Globus pallidus (tissue), 1 donor: ENCODE measurements at places on chromosomes 7 and 10.

DNA sequence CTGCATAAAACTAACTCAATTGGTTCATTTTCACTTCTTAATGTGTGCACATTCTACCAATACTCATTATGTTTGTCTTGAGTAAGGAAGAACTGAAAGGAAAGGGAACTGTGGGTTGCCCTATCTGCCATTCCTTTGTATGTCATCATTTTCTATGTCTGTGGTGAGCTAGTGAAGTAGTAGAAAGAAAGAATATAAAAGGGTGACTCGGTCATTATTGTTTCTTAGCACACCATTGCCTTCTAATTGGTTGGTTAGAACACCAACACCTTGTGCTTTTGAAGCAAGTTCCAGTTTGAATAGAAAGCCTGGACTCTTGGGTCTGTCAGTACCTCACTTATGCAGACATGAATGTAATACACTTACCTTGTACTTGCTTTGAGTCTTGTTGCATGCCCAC, 64.3 kb upstream of the MDFIC start:
- DNase-seq = no peak

DNA sequence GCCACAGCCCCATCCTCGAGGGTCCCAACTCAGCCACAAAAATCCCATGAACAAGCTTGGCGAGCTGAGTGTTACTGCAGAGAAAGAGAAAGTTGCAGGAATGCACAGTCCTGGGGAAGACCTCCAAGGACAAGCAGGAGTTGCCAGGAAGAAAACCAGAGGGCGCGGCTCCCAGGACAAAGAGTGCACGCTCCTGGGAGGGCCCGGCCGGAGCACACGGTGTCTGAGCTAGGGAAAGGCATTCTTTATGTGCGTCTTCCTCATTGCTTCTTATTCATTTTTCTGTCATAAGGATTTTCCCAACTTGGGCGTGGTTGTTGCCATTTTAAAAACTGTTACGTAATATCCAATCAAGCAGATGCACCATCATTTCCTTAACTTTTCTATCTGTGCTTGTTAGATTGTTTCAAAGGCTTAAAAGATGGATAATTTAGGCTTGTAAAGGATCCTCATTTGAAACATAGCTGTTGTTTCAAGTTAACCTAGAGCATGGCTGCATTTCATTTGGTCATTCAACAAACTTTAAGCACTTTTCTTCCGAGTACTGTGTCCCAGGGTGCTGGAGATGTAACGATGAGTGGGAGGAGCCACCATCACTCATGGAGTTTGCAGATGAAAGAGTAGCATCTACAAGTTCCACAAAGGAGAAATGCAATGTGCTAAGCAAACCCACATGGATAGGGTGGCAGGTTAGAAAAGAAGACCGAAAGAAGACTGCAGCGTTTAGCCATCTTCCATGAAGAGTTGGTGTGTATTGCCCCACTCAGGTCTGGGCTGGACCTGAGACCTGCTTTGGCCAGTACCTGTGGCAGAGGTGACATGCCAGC, 5.6 kb upstream of the CNPY1 start:
- no peak for DNase-seq

DNA sequence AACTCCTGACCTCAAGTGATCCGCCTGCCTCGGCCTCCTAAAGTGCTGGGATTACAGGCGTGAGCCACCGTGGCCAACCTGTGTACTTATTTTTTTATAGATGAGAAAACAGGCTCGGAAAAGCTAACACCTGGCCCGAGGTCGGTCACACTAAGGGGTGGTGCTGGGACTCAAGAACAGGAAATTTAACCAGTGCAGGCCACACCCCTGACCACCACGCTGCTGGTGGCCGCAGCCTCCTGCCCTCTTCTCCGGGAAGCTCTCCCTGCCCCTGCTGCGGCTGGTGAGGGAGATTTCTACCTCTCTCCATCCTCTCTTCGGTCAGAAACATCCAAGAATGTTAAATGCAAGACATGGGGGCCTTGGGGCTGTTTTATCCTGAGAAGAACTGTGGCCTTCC, 63.2 kb downstream of the TNRC18 start:
- DNase-seq = no peak

- peak; percentile 44 for DNase-seq
These were observed 177.9 kb upstream of the PLXDC2 start for GRCh38 chr10:19638182-19638895.

- no peak for DNase-seq
These were observed 38.0 kb upstream of the TMEM196 start for GRCh38 chr7:19811386-19811785.

- DNase-seq = no peak
These were observed 57.4 kb downstream of the ZNF783 start for GRCh38 chr7:149319376-149319775.

DNA sequence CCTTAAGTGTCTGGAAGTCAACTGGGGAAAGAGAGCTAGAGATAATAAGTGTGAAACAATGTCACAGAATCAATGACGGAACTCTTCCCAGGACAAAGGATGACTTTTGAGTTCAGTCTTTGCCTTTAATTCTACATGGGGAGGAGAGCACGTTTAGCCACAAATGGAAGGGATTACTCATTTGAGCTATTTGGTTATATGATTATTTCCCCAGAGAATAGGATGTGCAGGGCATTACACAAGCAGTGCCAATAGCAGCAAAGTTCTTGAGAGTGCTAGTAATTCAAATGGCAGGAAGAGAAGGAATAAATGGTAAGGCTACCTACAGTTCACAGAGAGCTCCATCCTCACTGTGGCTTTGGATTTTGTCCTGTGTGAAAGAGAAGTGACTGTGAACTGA, 6.0 kb downstream of the EGFR start:
- DNase-seq = no peak

DNA sequence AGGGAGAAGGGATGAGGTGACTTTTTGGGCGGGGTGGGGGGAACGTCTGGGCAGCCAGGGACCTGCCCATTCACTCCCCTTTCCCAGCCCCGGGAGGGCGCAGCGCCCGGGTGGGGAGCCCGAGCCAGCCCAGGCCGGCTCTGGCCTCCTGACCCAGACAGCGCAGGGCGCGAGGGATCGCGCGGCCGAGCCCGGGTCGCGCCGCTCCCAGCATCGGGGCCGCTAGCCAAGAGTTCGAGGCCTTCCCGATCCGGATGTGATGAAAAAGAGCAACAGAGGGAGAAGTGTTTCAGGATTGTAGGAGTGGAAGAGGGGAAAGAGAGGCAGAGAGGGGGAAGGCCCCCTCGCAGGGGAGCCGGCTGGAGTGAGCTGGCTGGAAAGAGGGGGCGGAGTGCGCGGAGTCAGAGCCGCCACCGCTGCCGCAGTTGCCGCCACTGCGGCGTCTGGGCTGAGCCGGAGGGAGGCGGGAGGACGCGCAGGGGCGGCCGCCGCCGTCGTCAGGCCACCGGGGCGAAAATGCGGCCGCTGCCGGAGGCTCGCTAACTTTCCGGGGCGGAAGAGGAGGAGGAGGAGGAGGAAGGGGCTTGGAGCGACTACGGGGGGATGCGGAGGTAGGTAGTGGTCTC, at the start of gene MDFIC:
Gene MDFIC, plus strand, starts transcription at position 69 of the 626 bp plus-strand sequence. CDS start 940 bp downstream, outside the sequence.
- DNase-seq = no peak

GRCh38 chr7:44196450-44196872, 4.3 kb upstream of the YKT6 start:
- DNase-seq = peak; percentile 39

DNA sequence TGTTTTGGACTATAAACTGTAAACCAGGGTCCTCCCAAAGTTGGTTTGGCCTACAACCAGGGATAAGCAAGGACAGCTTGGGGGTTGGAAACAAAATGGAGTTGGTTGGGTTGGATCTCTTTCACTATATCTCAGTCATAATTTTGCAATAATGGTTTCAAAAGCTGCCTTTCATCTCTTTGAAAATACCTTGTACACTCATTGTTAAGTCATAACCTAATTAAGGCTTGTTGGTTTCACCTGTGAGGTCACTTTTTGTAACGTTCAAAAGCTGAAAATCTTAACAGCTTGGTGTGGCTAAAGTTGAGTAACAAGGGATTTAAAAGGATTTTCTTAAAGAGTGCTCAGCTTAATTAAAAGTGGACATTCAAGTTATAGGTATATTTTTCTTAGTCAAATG, 476.1 kb downstream of the IPMK start:
- no peak for DNase-seq

DNA sequence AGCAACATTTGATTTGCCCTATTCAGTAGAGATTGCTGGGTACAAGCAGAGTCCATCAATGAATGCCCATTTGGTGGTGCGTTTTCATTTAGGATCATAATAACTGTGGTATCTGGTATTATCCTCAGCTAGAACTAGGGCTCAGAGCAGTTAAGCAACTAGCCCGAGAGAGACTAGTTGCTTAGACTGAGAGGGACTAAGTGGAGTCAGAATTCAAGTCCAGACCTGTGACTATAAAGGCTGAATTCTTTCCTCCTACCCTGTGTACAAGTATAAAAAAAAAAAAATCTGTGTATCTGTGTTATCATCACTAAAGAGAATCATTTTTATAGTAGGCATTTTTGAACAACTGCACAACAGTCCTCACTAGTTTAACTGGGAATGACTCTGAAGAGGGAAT, 45.3 kb upstream of the DKK1 start:
- no peak for DNase-seq

GRCh38 chr10:17153321-17153720, 23.7 kb upstream of the CUBN start:
- no peak for DNase-seq
